ENCODE measurements at places on chromosomes 5 and 9.

- no peak for DNase-seq
These were observed 54.7 kb upstream of the ADAMTS16 start for GRCh38 chr5:5085381-5085780.

DNA sequence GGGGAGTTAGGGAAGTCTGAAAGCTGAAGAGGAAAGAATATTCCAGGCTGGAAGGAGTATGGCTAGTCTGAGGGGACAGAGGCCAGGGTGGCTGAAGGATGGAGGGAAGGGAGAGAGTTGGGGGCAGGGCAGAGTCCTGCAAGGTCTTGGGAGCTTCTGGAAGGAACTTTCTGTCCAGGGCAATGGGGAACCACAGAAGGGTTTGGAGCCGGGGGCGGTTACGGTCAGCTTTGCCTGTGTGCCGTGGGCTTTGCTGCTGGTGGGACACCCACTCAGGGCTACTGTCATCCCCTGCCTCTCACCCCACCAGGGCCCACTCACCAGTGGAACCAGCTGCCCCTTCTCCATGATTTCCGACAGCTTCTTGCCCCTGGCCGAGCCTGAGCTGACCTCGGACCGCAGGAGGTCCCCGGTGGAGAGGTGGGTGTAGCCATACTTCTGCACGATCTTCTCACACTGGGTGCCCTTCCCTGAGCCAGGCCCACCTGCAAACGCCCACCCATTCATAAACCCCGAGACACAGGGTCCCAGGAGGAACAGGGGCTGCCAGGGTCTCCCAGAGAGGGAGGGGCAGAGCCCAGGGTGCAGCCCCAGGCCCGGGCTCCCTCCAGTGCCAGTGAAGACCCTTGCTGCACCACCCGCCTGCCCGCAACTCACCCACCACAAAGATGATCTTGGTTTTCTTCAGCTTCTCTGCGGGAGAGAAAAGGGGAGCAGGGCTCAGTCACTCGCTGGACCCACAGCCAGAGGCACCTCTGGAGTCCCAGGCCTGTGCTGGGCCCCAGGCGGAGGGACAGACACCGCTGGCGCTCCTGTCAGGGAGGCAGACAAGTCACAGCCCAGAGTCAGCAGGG is 4.9 kb downstream of the AK1 start:
- no peak for DNase-seq

GRCh38 chr5:138468133-138468965 is 3.1 kb downstream of the EGR1 start:
- DNase-seq = no peak

GRCh38 chr5:32618962-32619361 is 33.6 kb downstream of the SUB1 start:
- DNase-seq = no peak

- DNase-seq = no peak
These were observed 229.1 kb upstream of the TBCA start for GRCh38 chr5:78005021-78005785.

DNA sequence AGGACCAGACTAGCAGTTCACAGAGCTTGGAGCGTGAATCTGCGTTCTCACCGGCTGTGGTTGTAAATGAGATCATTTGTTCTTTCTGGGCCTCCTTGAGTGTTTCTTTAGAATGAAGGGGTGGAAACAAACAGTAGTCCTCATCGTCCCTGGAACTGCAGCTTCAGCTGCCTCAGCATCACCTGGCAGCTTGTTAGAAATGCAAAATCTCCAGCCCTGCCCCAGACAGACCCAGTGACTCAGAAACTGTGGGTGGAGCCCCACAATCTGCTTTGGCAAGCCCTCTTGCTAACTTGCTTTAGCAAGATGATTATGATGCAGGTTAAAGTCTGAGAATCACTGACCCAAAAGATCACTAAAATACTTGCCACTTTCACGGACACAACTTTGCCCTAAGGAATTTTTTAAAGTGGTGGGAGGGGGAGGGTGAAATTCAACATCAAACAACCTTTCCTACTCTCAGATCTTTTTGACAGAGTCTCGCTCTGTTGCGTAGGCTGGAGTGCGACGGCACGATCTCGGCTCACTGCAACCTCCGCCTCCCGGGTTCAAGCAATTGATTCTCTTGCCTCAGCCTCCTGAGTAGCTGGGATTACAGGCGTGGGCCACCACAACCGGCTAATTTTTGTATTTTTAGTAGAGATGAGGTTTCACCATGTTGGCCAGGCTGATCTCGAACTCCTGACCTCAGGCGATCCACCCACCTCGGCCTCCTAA is 86.0 kb downstream of the BRINP1 start:
- no peak for DNase-seq

- DNase-seq = no peak
These were observed 67.3 kb upstream of the GRAMD2B start for GRCh38 chr5:126355940-126356339.

- DNase-seq = no peak
These were observed 88.8 kb downstream of the SREK1 start for GRCh38 chr5:66232706-66233445.

DNA sequence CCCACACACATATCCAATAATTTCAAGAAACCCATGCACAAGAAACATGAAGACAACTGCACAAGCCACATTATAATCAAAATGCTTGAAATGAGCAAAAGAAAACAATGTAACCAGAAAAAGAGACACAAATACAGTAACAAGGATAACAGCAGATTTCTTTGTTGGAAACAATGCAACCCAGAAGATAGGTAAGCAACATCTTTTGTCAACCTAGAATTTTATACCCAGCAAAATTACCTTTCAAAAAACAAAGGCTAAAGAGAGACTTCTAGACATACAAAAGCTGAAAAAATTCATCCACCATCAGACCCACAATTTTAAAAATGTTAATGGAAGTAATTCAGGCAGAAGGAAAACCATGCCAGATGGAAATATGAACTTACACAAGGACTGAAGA is 5.0 kb upstream of the COL23A1 start:
- DNase-seq = no peak

GRCh38 chr5:40678460-40679147 is 1.1 kb upstream of the PTGER4 start:
- no peak for DNase-seq

- DNase-seq = no peak
These were observed 1499.0 kb downstream of the EFNA5 start for GRCh38 chr5:106171708-106172107.

DNA sequence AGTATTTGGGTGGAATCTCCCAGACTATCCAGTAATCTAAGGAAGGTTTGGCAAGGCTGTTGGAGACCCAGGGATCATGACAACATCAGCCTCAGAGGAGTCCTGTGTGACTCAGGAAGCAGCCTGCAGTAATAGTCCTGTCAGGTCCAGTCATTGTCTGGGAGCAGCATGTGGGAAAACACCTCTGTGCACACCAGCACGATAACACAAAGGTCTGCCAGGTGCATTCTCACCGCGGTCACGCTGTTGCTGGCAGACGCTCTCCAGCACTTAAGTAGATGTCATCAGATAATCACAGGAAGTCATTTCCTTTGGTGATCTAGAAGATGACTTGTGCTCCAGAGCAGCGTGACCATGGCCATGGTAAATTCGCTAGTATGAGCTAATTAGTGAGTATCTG is 99.2 kb upstream of the IQGAP2 start:
- no peak for DNase-seq

GRCh38 chr5:58818465-58818864 is 235.6 kb downstream of the RAB3C start:
- no peak for DNase-seq

- no peak for DNase-seq
These were observed 30.7 kb downstream of the OR2V1 start for GRCh38 chr5:181100121-181100875.

DNA sequence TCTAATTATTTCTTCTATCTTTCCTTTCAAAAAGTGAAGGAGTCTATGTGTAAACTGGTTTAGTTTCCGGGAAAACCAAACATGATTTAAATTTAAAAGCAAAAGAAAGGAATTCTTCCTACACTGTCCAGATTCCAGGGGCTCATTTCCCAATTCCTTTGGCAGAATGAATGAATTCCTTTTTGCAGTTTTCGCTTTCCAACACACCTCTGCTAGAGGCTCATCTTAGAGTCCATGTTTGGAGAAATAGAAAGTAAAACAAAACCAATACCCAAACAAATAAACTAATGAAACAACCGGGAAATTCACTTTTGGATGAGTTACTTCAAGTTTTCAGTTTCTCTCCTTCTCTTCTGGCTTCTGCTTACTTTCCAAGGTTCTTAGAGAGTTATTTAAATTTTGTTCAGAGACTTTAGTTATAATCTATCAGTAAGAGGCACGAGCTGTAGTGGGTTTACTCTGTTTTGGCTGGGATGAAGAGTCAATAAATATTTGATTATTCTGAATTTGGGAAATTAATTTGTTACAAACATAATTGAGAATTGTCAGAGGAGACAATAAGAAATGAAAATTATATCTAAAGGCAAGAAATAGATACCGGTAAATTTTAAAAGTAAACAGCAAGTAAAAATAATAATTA is 365.0 kb upstream of the CDH9 start:
- DNase-seq = no peak

DNA sequence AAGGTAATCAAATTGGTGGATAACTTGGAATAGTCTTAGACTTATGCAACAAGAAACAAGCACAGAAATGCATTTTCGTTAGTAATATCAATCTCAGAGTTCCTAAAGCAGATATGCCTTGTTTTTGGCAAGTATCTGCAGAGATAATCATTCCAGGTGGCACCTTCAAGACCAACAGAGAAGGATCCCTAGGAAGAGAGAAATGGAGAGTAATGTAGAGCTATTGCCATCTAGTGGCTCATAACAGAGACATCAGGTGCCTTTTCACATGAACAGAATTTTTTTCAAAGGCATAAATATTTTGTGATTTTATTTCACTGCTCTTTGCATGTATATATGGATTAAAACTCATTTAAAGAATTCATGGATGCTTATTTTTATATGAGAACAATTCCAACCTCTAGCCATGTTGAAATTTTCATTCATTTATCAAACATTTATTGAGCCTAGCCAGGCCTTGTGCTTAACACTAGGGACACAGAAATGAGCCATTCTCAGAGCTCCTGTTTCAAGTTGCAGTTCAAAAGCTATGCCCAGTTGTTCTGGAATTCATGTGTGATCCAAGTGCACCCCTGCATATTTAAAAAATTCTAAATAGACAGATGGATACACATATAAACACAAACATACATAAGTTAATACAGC is 117.5 kb upstream of the OR13F1 start:
- DNase-seq = no peak

GRCh38 chr5:168334695-168335094 is 43.2 kb downstream of the WWC1 start:
- DNase-seq = no peak

GRCh38 chr5:38468202-38468673 is 88.2 kb downstream of the LIFR start:
- DNase-seq = no peak

DNA sequence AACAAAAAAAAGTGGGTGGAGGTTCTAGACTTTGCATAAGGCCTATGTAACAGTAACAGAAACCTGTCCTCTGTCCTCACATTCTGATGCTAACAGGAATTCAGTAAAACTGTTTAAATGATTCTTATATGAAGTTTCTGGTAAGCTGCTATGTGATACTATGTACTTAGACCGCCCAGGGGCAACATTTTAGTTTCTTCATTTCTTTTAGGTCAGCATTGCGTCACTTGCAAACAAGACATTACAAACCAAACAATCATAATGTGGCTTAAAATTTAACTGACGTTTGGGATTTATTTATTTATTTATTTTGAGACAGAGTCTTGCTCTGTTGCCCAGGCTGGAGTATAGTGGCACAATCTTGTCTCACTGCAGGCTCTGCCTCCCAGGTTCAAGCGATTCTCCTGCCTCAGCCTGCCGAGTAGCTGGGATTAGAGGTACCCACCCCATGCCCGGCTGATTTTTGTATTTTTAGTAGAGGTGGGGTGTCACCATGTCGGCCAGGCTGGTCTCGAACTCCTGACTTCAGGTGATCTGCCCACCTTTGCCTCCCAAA is 44.3 kb downstream of the TENT4A start:
- DNase-seq = no peak

DNA sequence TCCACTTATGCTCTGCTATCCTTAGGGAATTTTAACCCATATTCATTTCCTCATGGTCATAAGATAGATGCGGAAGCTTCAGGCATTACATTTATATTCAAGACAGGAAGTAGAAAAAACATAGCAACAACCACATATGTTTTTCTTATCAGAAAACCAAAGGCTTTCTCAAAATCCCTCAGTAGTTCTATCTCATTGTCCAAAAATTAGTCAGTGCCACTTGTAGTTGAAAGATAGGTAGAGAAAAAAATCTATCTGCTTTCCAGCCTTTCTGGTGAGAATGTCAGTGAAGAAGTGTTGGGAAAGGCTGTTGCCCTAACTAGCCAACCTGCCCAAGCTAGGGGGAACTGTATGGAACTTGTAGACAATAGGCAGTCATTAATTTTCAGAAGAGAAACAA is 23.5 kb upstream of the MOCS2 start:
- no peak for DNase-seq

DNA sequence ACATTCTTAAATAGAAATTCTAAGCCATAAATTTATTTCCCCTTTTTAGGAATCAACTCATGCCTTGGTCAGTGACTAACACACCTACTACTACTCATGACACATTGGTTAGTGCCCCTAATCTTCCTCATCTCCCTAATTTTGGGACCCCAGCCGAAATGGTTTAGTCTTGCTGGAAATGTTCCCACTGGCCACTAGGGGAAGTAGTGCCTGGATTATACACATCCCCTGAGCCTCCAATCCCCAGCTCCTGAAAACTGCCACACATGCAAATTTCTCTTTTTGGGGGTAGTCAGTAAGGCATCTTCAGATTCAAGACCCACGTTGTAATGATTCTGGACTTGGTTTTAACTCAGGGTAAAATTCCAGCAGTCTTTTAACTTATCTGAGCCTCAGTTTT is 79.8 kb downstream of the HSD17B3 start:
- no peak for DNase-seq

- no peak for DNase-seq
These were observed 3.9 kb downstream of the REEP5 start for GRCh38 chr5:112918136-112918535.

DNA sequence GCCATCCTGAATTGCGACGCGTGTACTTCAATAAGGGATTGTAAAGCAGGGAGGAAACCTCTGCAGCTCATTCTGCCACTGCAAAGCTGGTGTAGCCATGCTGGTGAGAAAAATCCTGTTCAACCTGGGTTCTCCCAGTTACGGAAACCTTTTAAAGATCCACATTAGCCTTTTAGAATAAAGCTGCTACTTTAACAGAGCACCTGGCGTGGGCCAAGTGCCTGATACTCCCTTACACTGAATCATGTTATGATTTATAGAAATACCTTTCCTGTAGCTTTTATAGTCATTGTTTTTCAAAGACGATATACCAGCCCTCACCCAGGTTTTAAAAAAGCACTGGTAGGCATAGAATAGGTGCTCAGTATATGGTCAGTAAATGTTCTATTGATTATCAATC is 48.3 kb downstream of the SFXN1 start:
- no peak for DNase-seq

- no peak for DNase-seq
These were observed 117.0 kb downstream of the PIK3R1 start for GRCh38 chr5:68332556-68332955.

GRCh38 chr9:26210338-26210851 is 532.2 kb upstream of the TUSC1 start:
- no peak for DNase-seq

DNA sequence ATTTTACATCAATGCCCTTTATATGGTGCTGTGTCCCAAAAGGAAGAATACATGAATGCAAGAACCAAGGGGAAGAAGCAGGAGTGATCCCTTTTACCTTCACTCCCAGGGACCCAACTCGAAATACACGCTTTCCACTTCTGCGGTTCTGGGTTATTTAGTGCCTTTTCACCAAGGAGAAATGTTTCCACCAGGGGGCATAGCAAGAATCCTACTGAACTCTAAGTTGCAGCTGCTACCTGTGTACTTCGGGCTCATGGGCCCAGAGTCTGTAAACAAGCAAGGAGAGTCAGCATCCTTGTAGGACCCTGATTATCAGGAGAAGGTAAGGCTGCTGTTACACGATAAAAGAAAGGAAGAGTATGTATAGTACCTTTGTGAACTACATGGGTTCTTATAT is 45.7 kb downstream of the DPYSL3 start:
- DNase-seq = no peak

Data from stimulated activated CD4-positive, alpha-beta T cell treated with anti-CD3 and anti-CD28 coated beads, Interleukin-15, amount 100 ng/mL, for 1 hour (primary cell).